ENCODE measurements at places on chromosomes 16 and 17.

GRCh38 chr16:67114793-67115192 is 5.1 kb downstream of the PHAF1 start:
- DNase-seq, result no peak

DNA sequence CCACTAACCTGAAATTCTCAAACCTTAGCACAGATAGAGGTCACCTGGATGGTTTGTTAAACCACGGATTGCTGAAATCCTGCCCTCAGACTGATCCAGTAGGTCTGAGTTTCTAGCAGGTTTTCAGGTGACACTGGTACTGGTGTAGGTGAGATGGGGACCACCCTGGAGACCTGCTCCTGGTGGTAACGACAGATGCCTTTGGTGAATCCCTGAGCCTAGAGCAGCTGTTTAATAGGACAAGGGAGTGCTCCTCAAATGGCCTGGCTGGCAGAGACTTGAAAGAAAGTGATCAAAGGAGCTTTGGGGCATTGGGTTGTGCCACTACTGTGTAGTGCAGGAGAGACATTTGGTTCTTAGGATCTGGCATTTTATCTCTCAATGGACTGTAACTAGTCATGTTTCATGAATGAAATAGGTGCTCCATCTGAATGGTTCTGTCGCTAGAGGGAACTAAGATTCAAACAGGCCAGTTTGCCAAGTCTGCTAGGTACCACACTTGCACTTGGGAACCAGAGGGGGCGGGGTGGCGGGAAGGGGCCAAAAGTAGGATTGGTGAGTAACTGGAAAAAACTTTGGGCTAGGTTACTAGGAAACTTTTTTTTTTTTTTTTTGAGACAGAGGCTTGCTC is 2.9 kb upstream of the IFI35 start:
- DNase-seq, result no peak

DNA sequence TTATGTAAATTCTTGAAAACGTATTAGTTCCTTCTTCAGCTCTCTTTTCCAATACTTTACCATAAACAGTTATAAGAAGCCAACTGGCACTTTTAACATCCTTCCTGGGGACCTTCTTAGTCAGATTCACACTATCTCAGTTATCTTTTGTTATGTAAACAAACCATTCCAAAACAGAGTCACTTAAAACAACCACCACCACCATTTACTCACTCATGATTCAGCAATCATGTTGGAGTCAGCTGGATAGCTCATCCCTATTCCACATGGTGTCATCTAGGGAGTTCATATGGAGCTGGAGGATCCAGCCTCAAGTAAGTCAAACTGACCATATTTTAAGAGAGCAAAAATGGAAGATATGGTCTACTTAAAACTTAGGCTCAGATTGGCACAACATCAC is 240.3 kb upstream of the IRX3 start:
- no peak for DNase-seq

DNA sequence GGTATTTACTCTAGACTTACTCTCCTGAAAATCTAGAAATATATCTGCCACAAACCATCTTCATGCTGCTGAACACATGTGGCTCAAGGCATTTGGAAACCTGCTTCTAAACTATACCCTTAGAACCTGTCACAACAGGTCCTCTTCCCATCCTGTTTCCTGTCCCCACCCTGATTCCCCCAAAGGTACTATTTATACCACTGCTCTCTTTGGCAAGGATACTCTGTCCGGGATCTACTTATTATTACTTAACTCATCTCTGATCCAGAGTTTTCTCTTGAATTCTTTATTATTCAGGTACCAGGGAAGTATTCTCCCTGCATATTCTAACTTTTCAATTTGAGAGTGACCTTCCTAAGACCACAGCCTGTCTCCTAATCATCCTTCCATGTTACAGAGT is 33.4 kb downstream of the TRAF4 start:
- DNase-seq, result no peak

GRCh38 chr17:35766903-35767510 is 6.3 kb downstream of the C17orf50 start:
- no peak for DNase-seq

- no peak for DNase-seq
Measured at GRCh38 chr17:68441070-68441770, 16.1 kb downstream of the WIPI1 start.

GRCh38 chr16:49574826-49575225 is 201.2 kb downstream of the C16orf78 start:
- no peak for DNase-seq

- no peak for DNase-seq
Measured at GRCh38 chr17:20184181-20184580, 175.0 kb downstream of the SPECC1 start.

GRCh38 chr16:61890386-61890785 is 145.9 kb downstream of the CDH8 start:
- no peak for DNase-seq

- no peak for DNase-seq
Measured at GRCh38 chr17:4522661-4523060, 24.0 kb downstream of the SPNS2 start.

- DNase-seq, result peak; percentile 44
Measured at GRCh38 chr16:11994143-11995119, 17.9 kb downstream of the SNX29 start.

DNA sequence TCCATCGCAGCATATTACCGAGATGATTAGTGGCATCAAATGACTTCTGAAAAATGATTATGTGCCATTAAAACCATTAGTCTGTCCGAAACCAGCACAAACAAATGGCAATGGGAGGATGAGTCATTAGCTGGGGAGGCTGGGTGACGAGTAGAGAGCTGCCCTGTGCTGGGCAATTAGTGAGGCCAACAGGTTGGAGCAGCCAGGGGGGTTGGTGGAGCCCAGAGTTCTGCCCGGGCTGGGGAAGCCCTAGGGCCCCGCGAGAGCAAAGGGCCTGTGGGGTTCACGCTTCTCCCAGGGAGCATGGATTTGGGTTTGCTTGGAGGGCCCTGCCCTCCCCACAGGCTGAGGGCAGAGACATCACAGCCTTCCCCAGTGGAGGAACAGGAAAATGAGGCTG is 152.1 kb upstream of the RPL38 start:
- DNase-seq, result no peak

GRCh38 chr17:18089613-18090012 is 1.9 kb downstream of the DRG2 start:
- DNase-seq, result no peak

- no peak for DNase-seq
Measured at GRCh38 chr17:59897090-59897489, 4.2 kb downstream of the RPS6KB1 start.

GRCh38 chr16:5321930-5322329 is 224.3 kb upstream of the EEF2KMT start:
- no peak for DNase-seq

- no peak for DNase-seq
Measured at GRCh38 chr17:48310748-48311213, 119.2 kb downstream of the SKAP1 start.

GRCh38 chr17:21164620-21165019 is 37.9 kb downstream of the DHRS7B start:
- no peak for DNase-seq

DNA sequence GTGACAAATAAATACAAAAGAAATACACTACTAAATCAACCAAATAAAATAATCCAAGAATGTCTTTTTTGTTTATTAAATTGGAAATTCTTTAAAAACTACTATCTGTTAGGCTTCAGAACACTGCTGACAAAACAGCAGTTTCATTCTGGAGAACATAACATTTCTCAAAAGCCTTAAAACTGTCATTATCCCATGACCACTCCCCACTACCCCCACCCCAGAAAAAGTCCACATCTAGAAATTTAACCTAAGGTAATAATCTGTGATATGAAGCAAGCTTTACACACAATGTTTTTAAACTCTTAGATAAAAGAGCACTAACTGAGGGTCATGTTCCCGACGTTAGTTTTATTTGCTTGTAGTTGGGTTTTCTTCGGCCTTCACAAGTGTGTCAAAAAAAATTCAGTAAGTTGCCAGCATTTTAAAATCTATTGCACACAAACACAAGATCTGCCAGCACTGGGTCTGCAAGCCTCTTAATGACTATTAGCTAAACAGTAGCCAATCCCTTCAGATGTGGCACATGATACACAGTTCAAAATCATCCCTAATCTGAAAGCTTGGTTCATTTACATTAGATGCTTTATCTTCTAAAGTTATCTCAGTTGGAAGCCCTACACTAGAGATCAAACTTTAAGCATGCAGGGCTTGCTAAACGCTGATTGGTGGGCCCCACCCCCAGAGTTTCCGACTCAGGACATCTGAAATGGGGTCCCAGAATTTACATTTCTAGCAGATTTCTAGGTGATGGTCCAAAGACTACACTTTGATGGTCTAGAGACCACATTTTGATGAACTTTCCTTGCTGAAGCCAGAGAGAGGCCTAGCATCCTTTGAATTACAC is 75.2 kb downstream of the KANSL1 start:
- DNase-seq, result no peak

- no peak for DNase-seq
Measured at GRCh38 chr16:87927195-87927562, 9.2 kb downstream of the CA5A start.

DNA sequence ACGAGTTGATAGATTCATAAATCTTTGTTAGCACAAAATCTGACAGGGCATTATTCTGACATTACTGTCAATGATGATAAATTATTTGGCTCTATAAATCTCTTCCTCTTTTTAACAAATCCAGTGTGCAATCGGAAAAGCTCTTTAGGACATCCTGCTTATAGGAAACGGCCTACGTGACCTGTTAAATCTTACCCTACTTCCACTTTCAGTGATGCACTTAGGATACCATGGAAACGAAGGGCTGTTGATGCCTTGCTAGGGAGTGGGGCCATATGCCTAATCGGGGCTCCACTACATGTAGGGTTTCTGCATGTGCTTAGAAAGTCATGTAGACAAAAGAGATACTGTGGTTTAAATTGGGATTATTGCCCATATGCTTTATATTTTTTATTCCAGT is 27.2 kb downstream of the ZNF594 start:
- no peak for DNase-seq

GRCh38 chr17:79919164-79919585 is 79.9 kb upstream of the CBX4 start:
- peak; percentile 96 for DNase-seq

DNA sequence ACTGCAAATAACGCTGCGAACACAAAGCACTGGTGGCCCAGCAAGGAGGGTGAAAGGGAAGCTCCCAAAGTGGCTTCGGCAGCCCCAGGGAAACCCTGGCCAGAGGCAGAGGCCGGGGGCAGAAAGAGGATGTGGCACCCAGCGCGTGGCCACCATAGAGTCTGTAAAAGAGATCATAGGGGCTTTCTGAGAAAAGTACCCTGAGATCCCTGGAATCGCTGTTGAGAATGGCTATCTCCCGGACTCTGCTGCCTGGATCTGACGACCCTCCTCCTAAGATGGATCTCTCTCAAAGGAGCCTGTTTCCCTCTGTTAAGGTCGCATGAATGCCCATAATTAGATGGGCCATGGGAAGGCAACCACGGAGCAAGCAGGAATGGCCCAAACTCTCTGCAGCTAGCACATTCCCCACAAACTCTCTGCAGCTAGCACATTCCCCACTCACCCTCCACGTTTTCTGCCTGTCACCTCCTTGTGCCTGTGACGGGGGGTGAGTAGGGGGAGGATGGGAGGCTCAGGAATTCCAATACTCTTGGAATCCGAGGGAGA is 364.4 kb downstream of the XYLT1 start:
- no peak for DNase-seq

DNA sequence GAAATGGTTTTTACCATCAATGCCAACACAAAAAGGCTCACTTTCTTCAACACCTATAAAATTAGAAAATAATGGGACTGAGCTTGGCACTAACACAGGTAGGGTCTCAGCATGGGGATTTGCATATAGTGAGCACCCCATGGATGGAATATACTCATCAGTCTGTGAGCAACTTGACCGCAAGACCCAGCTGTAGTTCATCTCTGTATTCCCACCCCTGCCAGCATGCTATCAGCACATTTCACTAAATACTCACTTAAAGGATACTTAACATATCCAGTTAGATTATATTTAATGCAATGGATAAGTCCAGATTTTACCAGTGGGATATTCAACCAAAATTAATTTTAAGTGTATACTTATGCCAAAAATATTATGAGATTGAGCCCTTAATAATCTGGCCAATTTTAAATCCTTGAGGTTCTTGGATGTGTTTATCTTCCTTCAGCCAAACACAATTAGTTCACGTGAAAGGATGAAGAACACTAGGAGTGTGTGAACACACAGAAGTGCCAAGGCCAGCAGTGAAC is 66.7 kb downstream of the C16orf95 start:
- no peak for DNase-seq

DNA sequence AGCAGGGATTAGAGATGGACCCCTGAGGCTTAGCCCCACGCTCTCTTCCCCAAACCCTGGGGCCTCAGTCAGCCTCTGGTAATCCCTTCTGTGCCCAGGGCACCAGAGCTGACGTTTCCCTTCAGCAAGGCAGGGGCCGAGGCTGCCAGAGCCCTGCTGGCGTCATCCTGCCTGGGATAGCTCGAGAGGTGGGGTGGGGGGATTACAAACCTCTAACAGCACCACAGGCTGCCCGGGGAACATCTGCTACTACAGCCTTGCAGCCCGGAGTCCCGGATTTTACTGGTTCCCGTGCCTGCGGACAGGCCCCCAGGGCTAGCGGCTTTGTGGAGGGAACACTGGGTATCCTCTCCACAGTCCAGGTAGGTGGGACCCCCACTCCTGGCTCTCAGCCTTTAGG is at the start of gene AANAT:
Gene AANAT, plus strand, starts transcription at position 238 of the 400 bp plus-strand sequence. CDS start 1,144 bp downstream, outside the sequence.
- no peak for DNase-seq

DNA sequence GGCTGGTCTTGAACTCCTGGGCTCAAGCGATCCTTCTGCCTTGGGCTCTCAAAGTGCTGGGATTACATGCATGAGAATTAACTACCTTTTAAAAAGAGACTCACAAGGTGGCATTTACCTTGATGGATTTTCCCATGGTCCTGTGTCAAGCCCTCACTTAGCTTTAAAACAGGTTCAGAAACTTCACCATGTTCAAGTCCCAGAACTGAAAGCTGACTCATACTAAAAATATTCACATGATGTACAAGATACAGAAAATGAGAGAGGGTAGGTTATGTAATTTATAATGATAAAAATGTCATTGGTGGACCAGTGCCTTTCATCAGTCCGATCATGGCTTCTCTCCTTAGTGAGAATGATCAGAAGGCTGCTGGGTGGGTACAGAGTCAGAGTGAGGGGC is 4.3 kb upstream of the AKAP1 start:
- no peak for DNase-seq

DNA sequence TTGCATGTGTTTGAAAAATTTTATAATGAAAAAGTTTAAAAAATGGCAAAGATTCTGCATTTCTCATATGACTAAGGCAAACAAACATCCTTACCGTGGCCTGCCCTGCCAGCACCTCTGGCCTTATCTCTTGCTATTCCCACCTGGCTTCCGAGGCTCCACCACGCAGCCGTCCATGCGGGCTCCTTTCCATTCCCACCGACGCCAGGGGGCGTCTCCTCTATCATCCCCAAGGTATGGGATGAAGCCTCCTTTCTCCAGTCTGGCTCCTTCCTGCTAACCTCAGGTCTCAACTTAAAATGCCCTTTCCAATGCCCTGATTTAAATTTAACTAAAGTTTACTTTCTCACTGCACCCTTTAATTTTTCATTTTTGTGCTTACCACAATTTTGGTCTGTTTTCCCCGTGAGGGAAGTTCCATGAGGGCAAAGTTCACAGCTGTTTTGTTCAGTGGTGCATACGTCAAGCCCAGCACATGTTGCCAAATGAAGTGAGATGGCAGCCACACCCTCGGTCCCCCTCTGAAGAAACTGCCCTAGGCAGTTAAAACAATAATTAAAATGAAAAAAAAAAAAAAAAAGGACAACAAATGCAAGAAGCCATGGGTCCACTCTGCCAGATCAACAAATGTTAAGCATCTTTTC is 13.3 kb upstream of the SDK2 start:
- DNase-seq, result peak; percentile 65

Data from testis (tissue), 5 donors.